Lower lobe of right lung (tissue), 2 donors: ENCODE measurements at places on chromosomes 7 and 10. TPM values are rescaled to one million over a fixed set of nuclear protein-coding genes. Genes with fewer than 3 reads are reported as not detected.

DNA sequence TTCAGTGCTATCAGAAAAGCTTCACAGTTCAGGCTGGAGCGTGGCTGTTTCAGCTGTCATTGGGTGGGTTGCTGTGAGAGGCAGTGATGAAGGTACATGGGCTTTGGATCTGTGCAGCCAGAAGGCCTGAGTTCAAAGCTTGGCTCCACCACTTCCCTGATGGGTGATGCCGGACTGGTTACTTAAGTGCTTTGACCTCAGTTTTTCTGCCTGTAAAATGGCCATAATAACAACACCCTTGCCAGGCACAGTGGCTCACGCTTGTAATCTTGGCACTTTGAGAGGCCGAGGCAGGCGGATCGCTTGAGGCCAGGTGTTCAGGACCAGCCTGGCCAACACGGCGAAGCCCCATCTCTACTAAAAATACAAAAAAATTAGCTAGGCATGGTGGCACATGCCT is 10.4 kb upstream of the IFT22 start:
- H3K4me1 ChIP-seq: no peaks in the 10 kb centered on the region
- no peak overlapping the region for H3K27ac ChIP-seq
- H3K27me3 ChIP-seq: no peaks in the 10 kb centered on the region
- H3K4me3 ChIP-seq: no peak overlapping the region
- DNase-seq: no peak

DNA sequence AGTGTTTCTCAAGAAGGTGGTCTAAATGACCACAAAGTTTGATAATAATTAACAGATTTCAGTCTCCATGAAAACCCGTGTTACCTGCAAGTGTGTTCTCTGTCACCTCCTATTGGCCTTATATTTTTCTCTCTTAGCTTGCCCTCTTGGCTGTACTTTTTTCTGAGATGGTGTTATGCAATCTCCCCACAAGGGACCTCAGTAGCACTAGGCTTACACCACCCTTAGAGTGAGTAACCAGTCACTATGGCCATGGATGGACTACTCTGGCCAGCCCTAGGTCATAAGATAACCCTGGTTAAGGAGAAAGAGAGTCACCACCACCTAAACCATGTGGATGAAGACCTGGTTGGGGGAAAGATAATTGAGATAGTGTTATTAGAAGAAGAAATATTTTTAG is 76.8 kb downstream of the NPSR1 start:
- H3K4me3 ChIP-seq: no peak overlapping the region
- DNase-seq: no peak
- no peaks in the 10 kb centered on the region for H3K4me1 ChIP-seq
- H3K27me3 ChIP-seq: no peaks in the 10 kb centered on the region
- no peak overlapping the region for H3K27ac ChIP-seq
- H3K36me3 ChIP-seq: no peaks in the 10 kb centered on the region

DNA sequence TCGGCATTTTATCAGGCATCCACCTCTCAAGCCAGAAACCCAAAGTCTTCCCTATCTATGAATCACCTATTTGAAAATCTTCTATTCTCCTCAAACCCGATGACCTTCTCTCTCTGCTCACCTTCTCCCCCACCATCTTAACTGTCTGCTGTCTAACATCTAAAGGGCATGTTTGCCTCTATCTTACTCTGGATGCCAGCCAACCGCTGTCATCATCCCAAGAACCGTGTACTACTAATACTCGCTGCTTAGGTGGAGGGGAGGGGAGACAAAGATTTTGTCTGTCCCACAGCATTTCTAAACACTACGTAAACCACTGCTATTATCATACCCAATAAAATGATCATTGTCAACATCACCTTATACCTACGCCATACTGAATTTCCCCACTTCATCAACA is 29.5 kb downstream of the PAXIP1 start:
- peaks cover 40% of the 10 kb centered on the region for H3K36me3 ChIP-seq
- no peak overlapping the region for H3K4me3 ChIP-seq
- no peaks in the 10 kb centered on the region for H3K4me1 ChIP-seq
- H3K27me3 ChIP-seq: no peaks in the 10 kb centered on the region
- DNase-seq: no peak

GRCh38 chr10:75696536-75696935 is 265.1 kb downstream of the LRMDA start:
- DNase-seq: no peak
- no peaks in the 10 kb centered on the region for H3K36me3 ChIP-seq
- no peak overlapping the region for H3K4me3 ChIP-seq

DNA sequence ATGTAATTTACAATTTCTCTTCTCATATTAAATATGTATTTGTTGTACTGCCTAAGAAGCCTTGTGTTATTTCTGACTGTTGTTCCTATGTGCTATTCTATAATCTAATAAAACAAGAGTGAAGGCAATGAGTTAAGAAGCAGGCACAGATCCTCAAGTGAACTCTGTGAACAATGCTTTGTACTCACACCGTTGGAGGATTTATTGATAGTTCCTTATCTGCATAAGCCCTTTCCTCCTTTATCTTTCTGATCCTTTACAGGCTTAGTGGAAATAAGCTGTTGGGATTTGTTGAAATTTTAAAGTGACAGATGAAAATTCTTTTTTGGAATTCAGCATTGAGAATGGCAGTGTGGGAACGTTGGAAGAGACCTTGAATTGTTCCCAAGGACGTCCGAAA is 329.6 kb upstream of the NPVF start:
- H3K4me3 ChIP-seq: no peak overlapping the region
- H3K4me1 ChIP-seq: peaks cover 10% of the 10 kb centered on the region
- H3K27me3 ChIP-seq: no peaks in the 10 kb centered on the region

- no peaks in the 10 kb centered on the region for H3K27me3 ChIP-seq
- H3K4me1 ChIP-seq: no peaks in the 10 kb centered on the region
- H3K4me3 ChIP-seq: no peak overlapping the region
- H3K36me3 ChIP-seq: no peaks in the 10 kb centered on the region
These were observed 386.1 kb upstream of the LRGUK start for GRCh38 chr7:133741078-133741477.

The IGFBP1 gene
- total RNA-seq: not detected

GRCh38 chr10:69088801-69089501 is 1.0 kb downstream of the SRGN start:
- H3K36me3 ChIP-seq: no peaks in the 10 kb centered on the region
- no peak for DNase-seq
- H3K27ac ChIP-seq: peak overlapping the region; percentile 89

The RBM20 gene
- 1.0 TPM for total RNA-seq
